ENCODE measurements at places on chromosomes 11 and 22.

- no peak for DNase-seq
These were observed 12.4 kb downstream of the TOP3B start for GRCh38 chr22:21970037-21970799.

GRCh38 chr11:61362542-61362875 is 335 bp downstream of the TMEM138 start:
- peak; percentile 45 for DNase-seq

DNA sequence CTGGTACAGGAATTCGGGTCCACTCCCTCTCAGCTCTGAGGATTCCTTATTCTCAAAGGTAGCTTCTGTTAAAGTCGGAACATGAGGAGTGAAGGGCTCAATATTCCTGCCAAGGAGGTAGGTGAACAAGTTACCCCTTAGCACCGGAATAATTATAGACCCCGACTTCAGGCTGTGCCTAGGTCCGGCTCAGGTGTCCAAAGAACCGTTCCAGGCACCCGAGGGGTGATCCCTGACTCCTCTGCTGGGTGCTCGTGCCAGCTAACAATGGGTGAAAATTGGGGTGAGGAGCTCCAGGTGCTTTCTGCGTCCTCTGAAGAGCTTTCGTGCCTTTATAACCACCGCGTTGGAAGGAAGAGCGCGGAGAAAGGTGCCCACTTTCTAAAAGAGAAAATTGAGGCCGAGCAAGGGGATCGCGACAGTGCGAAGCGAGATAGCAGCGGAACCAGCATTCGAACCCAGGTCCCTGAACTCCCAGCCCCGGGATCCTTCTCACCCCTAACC is 393 bp downstream of the CYB561A3 start:
- DNase-seq: peak; percentile 9

- no peak for DNase-seq
These were observed 1.5 kb downstream of the TBC1D10A start for GRCh38 chr22:30325065-30325720.

- peak; percentile 20 for DNase-seq
These were observed 62.9 kb upstream of the ATXN10 start for GRCh38 chr22:45608763-45609180.

- no peak for DNase-seq
These were observed 1.1 kb downstream of the DHCR7 start for GRCh38 chr11:71446942-71447688.

- DNase-seq: no peak
These were observed 23.8 kb downstream of the NPTXR start for GRCh38 chr22:38820020-38820419.

DNA sequence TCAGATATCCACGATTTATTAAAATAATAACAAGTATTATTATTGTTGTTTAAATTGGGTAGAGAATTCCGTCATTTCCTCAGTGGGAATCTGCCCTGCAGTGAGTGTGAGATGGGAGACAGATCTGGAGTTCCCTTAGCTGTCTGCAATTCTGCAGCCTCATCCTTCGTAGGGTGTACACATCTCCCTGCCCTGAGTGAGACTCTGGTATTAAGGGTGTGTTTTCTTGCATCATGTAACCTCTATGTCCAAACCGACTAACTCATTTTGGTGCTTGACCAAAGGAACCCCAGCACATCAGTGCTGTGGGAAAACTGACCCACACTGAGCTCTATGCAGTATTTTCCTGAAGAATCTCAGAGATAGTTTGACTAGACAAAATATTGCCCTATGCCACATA is 157.6 kb downstream of the LDLRAD3 start:
- DNase-seq: no peak

GRCh38 chr22:31451709-31452571 is 37.7 kb downstream of the EIF4ENIF1 start:
- DNase-seq: peak; percentile 37

DNA sequence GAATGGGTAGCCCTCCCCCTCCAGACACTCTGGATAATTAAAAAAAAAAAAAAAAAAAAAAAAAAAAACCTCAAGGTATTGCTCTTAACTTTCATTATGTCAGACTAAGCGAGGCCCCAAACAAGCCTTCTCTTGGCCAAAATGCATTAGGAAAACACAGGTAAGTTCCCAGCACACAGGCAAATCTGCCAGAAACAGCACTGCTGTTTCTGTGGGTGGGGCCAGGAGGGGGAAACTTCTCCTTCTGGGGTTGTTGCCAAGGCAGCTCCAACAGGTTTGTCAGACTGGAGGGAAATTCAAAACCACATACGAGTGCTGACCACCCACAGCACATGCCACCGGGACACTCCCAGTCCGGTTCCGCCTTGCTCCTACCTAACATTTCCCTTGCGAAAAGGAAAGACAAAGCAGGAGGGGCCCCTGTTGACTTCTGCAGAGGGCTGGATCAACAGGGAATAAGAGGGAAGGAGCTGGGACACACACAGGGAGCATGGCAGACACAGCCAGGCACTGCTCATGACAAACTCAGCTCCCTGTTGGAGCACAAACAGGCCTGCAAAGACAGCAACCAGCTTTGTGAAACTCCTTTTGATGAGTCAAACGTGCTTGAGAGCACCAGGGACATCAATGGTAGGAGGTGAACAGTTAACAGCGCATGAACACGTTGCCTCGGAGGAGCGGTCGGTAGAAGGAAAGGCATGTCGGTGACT is 55.0 kb downstream of the MYH9 start:
- DNase-seq: peak; percentile 78

DNA sequence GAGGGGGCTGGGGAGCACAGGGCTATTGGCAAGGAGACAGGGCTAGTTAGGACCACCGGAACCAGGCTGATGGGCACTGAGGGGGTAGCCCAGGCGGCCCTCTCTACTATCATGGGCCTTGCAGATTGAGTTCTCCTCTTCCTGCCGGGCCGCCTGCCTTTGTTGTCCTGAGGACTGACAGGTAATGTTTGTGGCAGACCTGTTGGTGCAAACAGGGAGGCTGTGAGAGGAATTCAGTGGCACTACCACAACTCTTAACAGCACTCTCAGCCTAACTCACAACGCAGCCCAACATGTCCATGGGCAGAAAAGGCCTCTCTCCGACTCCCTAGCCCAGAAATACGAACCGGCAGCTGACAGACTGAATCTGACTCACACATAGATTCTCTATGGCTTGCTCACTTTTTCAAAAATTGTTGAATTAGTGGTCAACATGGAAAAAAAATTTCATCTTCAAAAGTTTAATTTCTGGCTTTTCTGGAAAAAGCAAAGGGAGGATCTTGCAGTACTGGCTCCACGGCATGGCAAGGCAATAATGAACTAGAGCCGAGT is 11.4 kb downstream of the KCNJ5 start:
- DNase-seq: no peak

- no peak for DNase-seq
These were observed 5.4 kb downstream of the BEST1 start for GRCh38 chr11:61955422-61956135.

- DNase-seq: no peak
These were observed 2.9 kb upstream of the SVIP start for GRCh38 chr11:22832315-22833015.

- no peak for DNase-seq
These were observed 139.2 kb downstream of the ADAMTS15 start for GRCh38 chr11:130587658-130588057.

Measured in MM.1S (cell line).